ENCODE measurements at places on chromosomes 4 and X.
A peak's percentile ranks its signal among the peaks of the same experiment; 100 is the strongest.

DNA sequence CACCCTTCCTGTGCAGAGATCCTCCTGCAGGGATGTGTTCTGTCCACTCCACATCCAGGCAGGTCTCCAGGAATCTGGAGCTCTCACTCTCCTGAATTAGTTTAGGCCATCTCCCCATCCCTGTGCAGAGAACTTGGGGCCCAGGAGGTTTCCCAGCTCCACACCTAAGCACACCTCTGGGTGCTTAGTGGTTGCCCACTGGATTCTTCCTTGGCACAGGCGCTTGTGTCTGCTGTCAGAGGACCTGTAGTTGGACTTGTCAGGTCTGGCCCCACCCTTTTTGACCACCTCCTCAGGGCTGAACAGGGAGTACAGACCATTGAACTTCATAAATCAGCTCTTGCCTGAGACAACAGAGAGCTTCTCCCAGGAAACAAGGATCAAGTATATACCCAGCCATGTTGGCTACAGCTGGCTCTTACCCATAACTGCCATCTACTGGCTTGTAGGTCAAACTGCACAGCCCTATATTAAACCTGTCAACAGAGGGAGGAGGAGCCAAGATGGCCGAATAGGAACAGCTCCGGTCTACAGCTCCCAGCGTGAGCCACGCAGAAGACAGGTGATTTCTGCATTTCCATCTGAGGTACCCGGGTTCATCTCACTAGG lies 275.5 kb downstream of the PPARGC1A start:
- DNase-seq: no peak

- no peak for DNase-seq
Measured at GRCh38 chr4:151000747-151001429, 14.2 kb downstream of the LRBA start.

DNA sequence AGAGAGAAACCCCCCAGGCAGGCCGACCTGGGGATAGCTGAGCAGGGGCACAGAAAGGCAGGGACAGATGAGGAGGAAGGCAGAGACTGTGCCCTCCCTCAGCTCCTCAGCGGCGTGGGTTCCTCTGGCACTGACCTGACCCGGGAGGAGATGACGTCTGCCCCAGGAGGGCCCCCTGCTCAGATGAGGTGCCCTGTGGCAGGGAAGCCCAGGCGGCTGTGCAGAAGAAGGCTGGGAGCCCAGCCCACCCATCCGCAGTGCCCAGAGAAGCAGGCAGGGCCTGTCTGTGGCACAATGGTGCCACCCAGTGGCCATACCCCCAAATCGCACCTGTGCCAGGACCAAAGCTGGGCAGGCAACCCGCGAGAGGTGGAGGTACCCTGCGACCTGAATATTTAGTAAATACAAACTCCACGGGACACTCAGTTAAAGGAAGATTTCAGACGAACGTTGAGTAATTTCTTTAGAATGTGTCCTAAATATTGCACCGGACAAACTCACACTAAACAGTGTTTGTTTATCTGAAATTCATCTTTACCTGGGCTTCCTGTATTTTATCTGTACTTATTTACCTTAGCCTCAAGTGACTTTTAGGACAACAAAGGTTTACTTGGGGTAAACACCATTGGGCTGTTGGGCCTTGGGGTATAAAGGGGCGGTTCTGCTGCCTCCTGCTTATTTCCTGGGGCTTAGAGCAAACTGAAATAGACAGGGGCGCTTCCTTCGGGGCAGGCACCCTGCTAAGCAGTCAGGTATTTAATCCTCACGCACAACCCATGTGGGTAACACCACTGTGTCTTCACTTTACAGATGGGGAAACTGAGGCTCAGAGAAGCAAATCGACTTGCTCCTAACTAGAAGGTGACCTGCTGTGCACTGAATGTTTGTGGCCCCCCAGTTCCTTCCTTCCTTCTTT lies 46.5 kb upstream of the HMX1 start:
- peak; percentile 80 for DNase-seq

- DNase-seq: no peak
Measured at GRCh38 chr4:153241970-153242838, 38.0 kb downstream of the TRIM2 start.

GRCh38 chr4:38669208-38669607 lies 5.2 kb downstream of the KLF3 start:
- no peak for DNase-seq
